ENCODE measurements at places on chromosomes 2 and 18. TPM values are rescaled to one million over a fixed set of nuclear protein-coding genes. Genes with fewer than 3 reads are reported as not detected.

GRCh38 chr2:46337208-46337994 is 40.2 kb downstream of the EPAS1 start:
- H3K4me1 ChIP-seq: peaks cover 46% of the 10 kb centered on the region
- DNase-seq: no peak
- peaks cover 2% of the 10 kb centered on the region for H3K27me3 ChIP-seq
- no peaks in the 10 kb centered on the region for H3K36me3 ChIP-seq

The UGT1A1 gene
- not detected for total RNA-seq

DNA sequence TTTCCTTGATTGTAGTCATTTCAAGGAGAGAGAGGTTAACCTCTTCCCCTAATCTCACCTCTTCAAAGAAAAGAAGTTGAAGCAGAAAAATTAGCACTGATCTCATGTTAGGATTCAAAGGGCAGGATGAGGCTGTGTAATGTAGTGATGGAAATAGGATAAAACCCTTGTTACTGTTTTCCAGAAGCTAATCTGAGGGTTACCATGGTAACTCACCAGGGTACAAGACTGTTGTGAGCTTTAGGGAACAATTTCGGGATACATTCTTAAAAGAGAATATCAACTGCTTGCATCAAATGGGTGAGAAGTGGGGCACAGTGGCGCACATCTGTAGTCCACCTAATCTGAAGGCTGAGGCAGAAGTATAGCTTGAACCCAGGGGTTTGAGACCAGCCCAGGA is 64.9 kb upstream of the SLC39A10 start:
- no peak for DNase-seq
- H3K36me3 ChIP-seq: no peaks in the 10 kb centered on the region
- no peak overlapping the region for H3K4me3 ChIP-seq
- H3K27me3 ChIP-seq: no peaks in the 10 kb centered on the region

The TXNDC2 gene
- 0.11 TPM for total RNA-seq

DNA sequence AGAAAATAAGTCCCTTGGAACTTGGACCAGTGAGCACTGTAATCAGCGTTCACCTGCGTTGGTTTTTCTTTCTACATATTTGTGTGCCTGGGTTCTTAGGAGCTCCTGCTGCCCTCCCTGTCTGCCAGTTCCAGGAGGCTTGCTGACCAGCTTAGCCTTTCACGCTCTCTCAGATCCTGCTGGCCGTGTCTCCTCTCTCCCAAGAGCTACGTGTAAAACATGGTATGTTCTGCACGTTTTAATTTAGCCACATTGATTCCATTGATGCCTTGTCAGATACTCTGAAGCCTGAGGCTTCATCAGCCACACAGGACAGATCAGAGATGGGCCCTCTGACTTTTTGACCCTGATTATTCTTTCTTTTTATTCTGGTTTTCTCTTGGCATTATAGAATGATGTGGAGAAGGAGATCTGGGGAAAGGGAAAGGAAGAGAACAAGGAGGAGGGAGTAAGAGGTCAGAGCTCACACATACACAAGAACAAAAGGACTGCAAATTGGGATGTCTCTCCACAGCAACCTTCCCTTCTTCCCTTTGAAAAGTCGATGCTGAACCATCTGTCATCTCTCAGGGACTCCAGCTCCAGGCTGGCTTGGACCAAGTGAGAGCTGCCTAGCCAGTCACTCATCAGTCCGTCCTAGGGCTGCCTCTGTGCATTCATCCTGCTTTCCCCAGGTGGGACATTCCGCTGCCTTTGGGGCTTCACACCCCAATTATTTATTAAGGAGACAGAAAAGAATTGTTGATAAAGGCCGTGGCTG is 152.8 kb downstream of the PIK3C3 start:
- H3K4me3 ChIP-seq: no peak overlapping the region
- H3K4me1 ChIP-seq: no peaks in the 10 kb centered on the region

DNA sequence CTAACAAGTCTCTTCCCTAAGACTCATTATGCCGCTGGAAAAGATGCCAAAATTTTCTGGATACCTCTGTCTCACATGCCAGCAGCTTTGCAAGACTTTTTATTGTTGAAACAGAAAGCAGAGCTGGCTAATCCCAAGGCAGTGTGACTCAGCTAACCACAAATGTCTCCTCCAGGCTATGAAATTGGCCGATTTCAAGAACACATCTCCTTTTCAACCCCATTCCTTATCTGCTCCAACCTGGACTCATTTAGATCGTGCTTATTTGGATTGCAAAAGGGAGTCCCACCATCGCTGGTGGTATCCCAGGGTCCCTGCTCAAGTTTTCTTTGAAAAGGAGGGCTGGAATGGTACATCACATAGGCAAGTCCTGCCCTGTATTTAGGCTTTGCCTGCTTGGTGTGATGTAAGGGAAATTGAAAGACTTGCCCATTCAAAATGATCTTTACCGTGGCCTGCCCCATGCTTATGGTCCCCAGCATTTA is 26.3 kb downstream of the DHRS9 start:
- no peak for DNase-seq
- H3K27ac ChIP-seq: no peak overlapping the region
- peaks cover 14% of the 10 kb centered on the region for H3K4me1 ChIP-seq
- H3K27me3 ChIP-seq: peaks cover 13% of the 10 kb centered on the region
- H3K4me3 ChIP-seq: peak overlapping the region; percentile 12
- H3K36me3 ChIP-seq: no peaks in the 10 kb centered on the region

DNA sequence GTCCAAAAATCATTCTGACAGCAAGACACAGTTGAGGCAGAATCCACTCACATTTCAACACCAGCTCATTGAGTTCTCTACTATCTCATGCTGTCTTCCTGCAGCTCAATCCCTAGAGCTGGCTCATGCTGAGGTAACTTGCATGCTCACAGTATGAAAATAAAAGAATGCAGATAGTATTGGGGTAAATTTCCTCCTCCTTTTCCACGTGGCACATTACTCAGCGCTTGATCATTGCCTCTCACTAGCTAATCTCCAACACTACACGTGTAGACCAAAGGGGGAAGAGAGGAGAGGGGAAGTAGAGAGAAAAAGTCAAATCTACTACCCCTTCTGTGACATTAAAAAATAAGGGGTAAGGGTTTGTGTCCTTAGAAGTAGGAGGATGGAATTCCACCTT is 300.6 kb downstream of the AFF3 start:
- H3K36me3 ChIP-seq: peaks cover 35% of the 10 kb centered on the region
- no peak overlapping the region for H3K4me3 ChIP-seq
- H3K4me1 ChIP-seq: peaks cover 42% of the 10 kb centered on the region
- H3K27ac ChIP-seq: no peak overlapping the region
- DNase-seq: no peak

DNA sequence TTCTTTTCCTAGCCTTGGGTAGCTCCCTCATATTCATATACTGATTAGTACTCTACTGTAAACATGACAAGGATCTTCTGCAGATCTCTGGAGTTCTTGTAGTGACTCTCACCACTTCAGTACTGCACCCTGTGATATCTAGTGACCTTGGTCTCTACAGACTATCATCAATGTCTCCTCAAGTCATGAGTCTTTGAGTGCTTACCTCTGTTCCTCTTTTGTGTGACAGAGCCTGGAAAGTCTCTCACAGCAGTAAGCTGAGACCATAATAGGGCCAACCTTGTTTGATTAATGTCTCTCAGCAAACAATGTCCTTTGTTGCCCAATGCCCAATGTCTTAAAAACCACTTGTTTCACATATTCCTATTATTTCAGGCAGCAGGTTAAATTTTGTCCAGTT is 34.2 kb upstream of the BAZ2B start:
- no peaks in the 10 kb centered on the region for H3K4me1 ChIP-seq
- H3K36me3 ChIP-seq: peaks cover 10% of the 10 kb centered on the region
- no peak overlapping the region for H3K27ac ChIP-seq

DNA sequence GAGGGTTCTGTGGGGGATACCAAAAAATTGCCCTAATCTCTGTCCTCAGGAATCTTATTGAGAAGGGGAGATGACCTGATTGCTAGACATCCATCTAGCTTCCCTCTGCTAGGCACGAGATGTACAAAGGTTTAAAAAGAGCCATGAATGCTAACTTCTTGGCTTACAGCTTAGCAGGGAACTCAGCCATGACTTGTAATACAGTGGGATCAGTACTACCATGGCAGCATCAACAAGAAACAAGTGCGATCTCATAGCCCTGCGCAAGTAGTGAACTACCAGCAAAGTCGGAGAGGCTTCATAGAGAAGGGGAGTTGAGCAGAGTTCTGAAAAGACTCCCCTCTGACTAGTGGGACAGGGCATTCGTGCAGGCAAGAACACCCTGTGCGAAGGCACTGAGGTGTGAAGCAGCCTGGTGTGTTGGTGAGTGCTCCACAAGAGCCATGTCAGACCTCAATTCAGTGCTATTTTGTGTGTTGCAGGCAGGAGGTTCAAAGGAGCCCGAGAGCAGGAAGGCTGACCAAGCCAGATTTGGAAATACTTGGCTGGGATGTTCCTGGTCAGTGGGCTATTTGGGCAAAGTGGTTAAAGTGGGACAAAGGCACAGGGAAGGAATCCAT is 130.0 kb downstream of the FMNL2 start:
- DNase-seq: no peak
- no peaks in the 10 kb centered on the region for H3K36me3 ChIP-seq
- H3K4me3 ChIP-seq: no peak overlapping the region
- no peak overlapping the region for H3K27ac ChIP-seq
- H3K27me3 ChIP-seq: no peaks in the 10 kb centered on the region

DNA sequence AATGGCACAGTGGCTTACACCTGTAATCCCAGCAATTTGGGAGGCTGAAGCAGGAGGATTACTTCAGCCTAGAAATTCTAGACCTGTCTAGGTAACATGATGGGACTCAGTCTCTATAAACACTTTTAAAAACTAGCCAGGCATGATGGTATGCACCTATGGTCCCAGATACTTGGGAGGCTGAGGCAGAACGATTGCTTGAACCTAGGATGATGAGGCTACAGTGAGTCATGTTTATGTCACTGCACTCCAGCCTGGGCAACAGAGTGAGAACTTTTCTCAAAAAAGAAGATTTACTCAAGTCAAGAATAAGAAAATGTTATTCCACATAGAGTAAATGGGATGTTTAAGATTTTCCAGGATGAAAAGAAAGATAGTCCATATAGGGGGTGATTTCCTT is 158.6 kb downstream of the HNMT start:
- H3K27ac ChIP-seq: no peak overlapping the region
- H3K36me3 ChIP-seq: no peaks in the 10 kb centered on the region
- no peak for DNase-seq
- peaks cover 16% of the 10 kb centered on the region for H3K27me3 ChIP-seq
- no peaks in the 10 kb centered on the region for H3K4me1 ChIP-seq
- no peak overlapping the region for H3K4me3 ChIP-seq

The IL36A gene
- total RNA-seq: not detected

The CDH20 gene
- total RNA-seq: not detected

- no peak for DNase-seq
- H3K4me3 ChIP-seq: no peak overlapping the region
- H3K27me3 ChIP-seq: no peaks in the 10 kb centered on the region
- H3K36me3 ChIP-seq: no peaks in the 10 kb centered on the region
These were observed 52.0 kb downstream of the GATA6 start for GRCh38 chr18:22221350-22221749.

GRCh38 chr2:33184041-33184440 is 237.3 kb downstream of the LTBP1 start:
- no peak for DNase-seq
- peaks cover 14% of the 10 kb centered on the region for H3K4me1 ChIP-seq
- H3K27ac ChIP-seq: no peak overlapping the region
- no peak overlapping the region for H3K4me3 ChIP-seq

The NMUR1 gene
- not detected for total RNA-seq

DNA sequence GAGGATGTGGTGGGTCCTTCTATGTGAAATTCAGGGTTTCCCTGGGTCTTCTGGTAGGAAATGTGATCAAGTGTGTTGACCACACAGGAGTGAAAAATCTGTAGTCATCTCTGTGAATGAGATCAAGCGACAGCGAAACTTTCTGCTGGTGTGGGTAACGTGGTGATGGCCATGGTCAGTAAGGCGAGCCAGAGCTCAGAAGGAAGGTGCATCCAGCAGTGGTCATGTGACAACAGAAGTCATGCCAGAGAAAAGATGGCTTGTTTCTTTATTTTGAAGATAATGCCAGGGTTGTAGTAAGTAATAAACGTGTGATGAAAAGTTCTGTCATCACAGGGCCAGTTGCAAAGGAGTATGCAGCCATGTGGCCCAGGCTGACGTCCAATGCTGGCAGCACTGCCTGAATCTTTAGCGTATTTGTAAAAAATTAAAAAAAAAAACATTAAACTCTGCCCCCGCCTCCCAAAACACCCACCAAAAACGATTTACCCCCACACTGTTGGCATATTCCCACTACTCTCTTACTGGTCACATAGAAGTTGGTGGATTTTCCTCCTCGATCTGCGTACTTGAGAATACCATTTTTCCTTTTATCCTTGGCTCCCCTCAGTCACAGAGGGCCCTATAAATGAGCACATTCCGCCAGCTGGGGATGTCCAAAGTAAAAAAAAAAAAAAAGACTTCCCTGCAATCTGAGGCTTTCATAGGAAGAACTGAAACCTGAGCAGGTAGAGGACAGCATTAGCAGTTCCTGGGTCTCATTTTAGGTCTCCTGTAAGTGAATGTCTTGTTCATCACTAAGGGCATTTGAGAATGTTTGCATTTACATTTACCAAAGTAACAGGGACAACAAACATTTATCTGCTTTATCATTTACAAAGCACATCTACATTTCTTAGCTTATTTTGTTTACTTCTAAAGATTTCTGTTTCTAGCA is 70.6 kb downstream of the SLC4A3 start:
- no peak overlapping the region for H3K4me3 ChIP-seq
- H3K4me1 ChIP-seq: no peaks in the 10 kb centered on the region
- peaks cover 3% of the 10 kb centered on the region for H3K36me3 ChIP-seq
- DNase-seq: no peak
- no peak overlapping the region for H3K27ac ChIP-seq

GRCh38 chr2:105610576-105611332 is 134.0 kb upstream of the NCK2 start:
- H3K36me3 ChIP-seq: no peaks in the 10 kb centered on the region
- no peak overlapping the region for H3K27ac ChIP-seq
- no peaks in the 10 kb centered on the region for H3K4me1 ChIP-seq
- no peak for DNase-seq

GRCh38 chr2:218991674-218992168 is 1.5 kb downstream of the CRYBA2 start:
- no peak overlapping the region for H3K4me3 ChIP-seq
- H3K4me1 ChIP-seq: peaks cover 7% of the 10 kb centered on the region
- H3K27me3 ChIP-seq: peaks cover 79% of the 10 kb centered on the region
- no peaks in the 10 kb centered on the region for H3K36me3 ChIP-seq
- no peak for DNase-seq
- H3K27ac ChIP-seq: no peak overlapping the region

The IL37 gene
- not detected for total RNA-seq

DNA sequence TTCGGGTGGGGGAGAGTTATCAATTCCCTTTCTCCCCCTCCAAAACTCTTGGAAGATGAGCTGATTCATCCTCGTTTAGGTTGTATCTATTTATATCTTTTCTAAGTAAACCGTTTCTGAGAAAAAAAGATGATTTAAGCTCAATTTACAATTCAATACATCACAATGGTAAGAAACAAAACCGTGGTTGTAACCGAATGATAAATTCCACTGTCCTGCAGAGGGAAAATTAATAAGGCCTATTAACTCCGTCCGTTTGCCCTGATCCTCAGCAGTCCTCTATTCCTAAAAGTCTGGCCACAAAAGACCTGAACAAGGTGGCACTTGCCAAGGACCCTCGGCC is 286.2 kb downstream of the TCF4 start:
- no peak for DNase-seq
- H3K27me3 ChIP-seq: no peaks in the 10 kb centered on the region
- H3K36me3 ChIP-seq: peaks cover 2% of the 10 kb centered on the region
- H3K4me3 ChIP-seq: no peak overlapping the region
- H3K4me1 ChIP-seq: peaks cover 44% of the 10 kb centered on the region

Measured in osteocyte (in vitro differentiated cells).